ENCODE measurements at places on chromosomes 12 and 14.

DNA sequence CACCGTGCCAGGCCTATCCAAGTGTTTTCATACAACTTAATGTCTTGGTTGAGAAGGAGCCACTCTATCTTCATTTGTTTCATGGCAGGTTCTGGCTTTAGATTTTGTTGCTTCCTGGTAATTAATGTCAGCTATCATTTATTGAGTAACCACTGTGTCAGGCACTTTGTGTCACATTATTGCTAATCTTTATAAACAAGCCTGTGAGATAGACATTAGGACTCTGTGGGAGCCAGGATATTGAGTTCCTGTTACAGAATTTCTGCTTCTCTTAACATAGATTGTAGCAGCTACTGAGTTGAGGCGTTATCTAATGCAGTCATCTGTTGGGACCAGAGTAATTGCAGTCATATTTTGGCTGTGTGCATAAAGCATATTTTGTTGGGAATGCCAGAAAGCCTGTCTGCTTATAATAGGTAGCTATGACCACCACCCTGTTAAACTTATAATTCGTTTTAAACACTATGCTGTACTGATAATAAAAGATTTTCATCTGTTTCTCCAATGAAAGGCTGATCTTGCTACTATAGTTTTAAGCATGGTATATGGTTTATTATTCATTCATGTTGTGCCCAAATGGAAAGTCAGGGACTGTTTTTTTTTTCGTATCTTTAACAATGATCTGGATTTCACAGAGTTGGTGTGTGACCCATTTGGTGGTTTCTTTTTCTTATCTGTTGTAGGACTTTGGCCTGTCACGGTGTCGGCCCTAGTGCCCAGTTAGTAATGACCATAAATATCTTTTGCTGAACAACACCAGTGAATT, 432.6 kb downstream of the PCNX1 start:
- no peak for DNase-seq

DNA sequence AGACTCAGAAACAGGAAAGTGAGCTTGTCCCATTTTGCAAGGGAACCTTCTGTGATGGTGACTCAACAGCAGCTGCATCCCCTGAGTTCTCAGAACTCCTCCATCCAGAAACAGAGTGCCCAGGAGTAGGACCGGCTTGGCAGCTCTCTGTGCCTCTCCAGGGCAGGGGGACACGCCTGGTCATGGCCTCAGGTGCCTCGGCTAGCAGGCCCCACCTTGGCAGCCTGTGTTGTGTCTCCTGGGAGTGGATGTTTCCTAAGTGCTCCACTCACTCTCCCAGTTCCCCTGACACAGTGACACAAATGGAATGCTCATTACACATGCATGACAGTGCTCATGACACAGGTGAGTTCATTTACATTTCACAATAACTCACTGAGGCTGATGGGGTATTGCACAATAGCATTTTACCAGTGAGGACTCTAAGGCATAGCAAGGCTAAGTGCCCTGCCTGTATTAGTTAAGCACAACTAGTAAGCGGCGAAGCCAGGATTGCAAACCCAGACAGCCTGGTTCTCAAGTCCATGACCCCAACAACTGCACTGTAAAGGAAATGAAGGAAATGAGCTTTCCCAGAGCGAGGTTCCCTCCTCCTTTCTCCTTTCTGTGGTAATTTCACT, 47.4 kb downstream of the CALM1 start:
- no peak for DNase-seq

DNA sequence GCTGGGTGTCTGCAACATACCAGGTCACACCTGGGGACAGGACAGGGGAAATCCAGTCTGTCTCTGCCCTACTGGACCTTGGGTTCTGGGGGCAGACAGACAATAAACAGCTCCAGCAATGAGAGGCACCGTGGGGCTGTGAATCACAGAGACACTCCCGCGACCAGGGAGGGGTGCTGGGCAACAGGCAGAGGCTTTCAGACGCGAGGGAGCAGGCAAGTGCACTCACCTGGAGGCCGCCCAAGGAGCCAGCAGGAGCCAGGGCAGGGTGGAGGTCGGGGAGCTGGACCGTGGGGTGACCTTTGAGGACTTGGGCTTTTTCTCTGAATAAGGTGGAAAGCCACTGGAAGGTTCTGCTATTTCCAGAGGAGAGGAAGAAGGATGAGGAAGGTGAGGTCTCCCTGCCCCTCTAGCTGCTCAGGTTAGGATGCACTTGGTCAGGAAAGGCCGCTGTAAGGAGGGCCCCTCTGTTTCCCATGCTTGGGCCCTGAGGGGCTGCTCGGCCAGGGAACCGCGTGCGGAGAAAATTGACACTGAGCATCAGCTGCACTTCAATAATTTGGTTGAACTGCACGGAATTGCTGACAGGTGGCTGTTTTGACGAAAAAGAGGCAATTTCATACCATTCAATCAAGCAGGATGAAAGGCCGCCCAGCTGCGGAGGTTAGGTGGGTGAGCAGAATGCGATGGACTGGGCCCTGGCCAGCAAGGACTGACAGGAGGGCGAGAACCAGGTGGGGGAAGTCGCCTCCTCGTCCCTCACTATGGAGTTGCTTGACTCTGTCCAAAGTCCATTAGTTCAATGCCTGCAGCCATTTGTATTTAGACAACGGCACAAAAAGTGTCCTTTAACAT, 42.2 kb downstream of the JAG2 start:
- DNase-seq: no peak

DNA sequence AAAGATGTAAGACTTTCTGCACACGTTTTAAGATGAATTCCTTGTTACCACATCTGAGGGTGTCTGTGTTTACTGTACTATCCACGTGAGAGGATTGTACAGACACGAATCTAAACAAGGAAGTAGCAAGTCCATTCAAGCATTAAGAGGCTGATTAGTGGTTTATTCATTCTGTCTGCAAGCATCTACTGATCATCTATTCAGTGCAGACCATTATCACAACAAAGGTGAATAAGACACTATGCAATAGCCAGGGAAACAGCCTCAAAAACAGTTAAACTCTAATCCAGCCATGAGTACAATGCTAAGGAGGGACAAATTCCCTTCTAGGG, 111.6 kb upstream of the PZP start:
- DNase-seq: no peak

GRCh38 chr12:54465857-54466523, 7.4 kb downstream of the GTSF1 start:
- no peak for DNase-seq

GRCh38 chr12:62766496-62766895, 168.5 kb downstream of the PPM1H start:
- DNase-seq: no peak

GRCh38 chr14:74919421-74920165, 3.5 kb downstream of the RPS6KL1 start:
- DNase-seq: no peak

- DNase-seq: no peak
Measured at GRCh38 chr12:1741154-1741949, 50.5 kb downstream of the ADIPOR2 start.

- no peak for DNase-seq
Measured at GRCh38 chr14:44854114-44854513, 107.6 kb downstream of the KLHL28 start.

- no peak for DNase-seq
Measured at GRCh38 chr12:56014205-56014604, 6.6 kb upstream of the IKZF4 start.

DNA sequence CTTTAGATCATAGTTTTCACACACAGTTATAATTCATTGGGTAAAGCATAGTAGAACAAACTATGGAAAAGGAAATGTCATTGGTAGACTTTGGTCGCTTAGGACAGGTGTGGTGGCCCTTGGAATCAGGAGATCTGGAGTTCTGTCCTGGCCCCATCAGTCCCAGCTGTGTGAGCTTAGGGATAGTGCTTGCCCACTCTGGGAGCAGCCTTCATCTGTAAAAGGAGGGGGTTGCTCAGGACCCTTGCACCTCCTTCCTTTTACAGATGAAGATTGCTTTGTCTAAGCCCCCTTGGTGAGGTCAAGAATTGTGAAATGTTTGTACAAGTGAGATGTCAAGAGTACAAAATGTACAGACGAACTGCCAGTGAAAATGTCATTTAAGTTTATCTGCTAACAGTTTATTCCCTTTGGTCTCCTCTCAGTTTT, 93.2 kb downstream of the BORCS5 start:
- no peak for DNase-seq

- DNase-seq: no peak
Measured at GRCh38 chr12:11824069-11824468, 174.6 kb downstream of the ETV6 start.

GRCh38 chr12:109069307-109070271, 17.2 kb downstream of the USP30 start:
- no peak for DNase-seq

GRCh38 chr12:83920821-83921547, 991.6 kb downstream of the SLC6A15 start:
- DNase-seq: no peak

GRCh38 chr14:105860615-105861580, 334.5 kb downstream of the TMEM121 start:
- no peak for DNase-seq

DNA sequence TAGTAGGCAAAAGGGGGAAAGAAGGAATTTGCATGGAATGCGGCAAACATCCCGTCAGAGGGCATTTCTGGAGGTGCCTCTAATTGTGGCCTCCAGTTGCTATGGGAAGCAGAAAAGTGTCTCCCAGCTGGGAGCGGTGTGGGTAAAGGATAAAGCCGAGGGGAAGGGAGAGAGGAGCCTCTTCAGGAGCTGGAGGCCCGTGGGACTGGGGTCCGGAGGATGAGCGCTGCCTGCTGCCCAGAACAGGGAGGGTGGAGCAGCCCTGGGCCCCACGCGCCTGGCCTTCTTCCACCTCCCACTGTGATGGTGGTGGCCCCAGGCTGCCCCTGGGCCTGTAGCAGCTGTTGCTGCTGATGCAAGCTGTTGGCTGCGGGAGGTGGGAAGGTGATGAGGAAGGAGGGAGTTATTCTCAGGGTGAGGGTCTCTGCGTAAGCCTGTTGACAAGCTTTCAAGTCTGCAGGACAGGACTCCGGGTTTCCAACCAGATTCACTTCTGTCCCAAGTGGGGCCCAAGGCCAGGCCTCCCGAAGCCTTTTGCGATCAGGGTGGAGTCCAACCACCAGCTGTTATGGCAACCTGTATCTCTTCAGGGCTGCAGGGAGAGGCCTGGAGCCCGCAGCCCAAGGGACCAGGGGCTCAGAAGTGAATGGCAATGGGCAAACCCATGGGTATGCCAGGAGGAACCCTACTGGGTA, 19.1 kb upstream of the PGF start:
- DNase-seq: no peak

DNA sequence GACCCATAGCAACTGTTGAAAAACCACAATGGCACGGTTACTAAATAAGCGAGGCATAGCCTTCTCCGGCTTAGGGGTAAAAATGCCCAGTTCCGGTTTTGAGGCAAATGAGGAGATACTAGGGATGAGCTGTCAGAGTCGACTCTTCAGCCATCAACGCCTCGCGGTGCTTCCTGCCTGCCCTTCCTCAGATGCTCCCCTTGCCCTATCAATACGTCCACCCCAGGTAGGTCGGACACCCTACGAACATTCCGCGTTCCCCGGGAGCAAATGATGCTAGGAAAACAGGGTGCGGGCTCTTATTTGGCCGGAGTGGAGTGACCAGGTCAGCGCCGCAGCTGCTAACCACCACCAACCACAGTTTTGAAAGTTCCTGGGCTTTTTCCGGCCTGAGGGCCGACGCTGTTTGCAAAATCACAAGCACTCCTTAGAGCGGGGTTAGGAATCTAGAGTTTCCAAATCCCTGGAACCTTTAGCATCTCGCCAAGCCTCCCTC, 1.2 kb downstream of the SRSF9 start:
- DNase-seq: no peak

- DNase-seq: no peak
Measured at GRCh38 chr12:13258197-13258596, 61.7 kb downstream of the EMP1 start.

DNA sequence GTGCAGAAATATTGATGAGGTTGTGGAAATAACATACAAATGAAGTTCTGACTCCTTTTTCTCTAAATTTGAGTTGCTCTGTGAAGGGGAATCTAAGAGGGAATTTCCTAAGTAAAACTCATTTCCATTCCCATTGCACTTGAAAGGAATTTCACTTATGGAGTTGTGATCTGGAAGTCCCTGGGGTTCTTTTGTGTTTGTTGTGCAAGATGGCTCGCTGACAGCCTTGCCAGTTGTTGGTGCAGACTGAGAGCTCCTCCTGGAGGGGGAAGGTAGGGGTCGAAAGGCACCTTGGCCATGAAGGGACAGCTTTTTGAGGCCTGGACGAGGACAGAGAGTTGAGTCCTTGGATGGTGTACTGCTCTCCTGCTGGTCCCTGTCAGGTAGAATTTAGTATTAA, 72.0 kb downstream of the C12orf56 start:
- DNase-seq: no peak

DNA sequence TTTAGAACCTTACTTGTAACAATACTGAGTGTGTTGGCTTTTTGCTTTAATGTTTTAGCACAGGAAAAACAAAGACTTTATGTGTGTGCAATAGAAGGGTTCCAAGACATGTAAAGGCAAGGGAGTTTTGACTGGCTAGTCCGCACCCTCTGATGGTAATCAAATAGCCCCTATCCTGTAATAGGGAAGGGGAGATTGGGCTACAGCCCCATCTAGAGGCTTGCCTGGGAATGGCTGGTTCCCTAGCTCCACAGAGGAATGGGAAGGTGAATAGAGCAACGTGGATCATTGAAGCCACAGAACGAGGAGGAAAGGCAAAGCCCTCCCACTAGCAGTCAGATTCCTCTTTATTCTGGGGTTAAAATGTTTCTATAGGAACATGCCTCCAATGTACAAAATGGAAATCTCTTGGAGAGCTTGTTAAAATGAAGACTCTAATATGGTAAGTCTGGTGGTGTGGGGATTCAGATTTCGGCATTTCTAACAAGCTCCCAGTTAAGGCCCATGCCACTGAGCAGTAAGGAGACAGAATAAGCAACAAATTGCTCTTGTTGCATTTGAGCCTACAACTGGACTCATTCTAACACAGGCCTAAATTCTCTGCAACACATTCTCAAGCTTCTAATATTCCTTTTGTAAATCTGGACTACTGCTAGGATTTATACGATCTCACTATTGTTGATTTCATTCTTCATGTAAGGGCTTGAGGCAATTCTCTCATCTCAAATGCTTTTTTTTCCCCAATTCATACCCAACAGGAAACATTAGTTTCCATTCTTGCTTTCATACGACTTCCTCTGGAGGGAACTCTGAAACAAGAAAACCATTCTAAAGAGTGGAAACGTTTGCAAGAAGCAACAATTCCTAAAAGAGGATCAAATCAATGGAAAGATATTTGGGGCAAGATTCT, 57.1 kb downstream of the NIN start:
- DNase-seq: peak; percentile 35

GRCh38 chr12:100069795-100070194, 72.9 kb downstream of the BLTP3B start:
- DNase-seq: no peak

DNA sequence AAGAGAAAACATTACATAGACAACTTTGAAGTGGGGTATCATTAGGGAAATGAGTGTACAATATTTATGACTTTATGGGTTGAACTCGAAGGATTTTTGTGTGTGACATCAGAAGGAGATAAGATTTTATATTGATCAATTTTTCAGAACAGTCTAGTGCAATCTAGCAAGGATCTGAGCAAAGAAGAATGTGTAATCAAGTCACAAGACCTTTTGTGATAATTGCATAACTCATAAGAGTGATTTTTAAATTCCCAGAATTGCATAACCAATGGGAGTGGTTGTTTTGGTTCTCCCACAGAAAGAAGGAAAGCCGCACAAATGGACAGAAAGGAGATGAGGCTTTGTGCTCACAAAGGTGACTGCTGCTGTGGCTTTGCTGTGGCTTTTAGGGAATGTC, 441.8 kb upstream of the FLRT2 start:
- no peak for DNase-seq

Measured in NCI-H1930 (cell line).